HFFc6 (cell line): ENCODE measurements at places on chromosomes 3 and 15.
A peak's percentile ranks its signal among the peaks of the same experiment; 100 is the strongest.

DNA sequence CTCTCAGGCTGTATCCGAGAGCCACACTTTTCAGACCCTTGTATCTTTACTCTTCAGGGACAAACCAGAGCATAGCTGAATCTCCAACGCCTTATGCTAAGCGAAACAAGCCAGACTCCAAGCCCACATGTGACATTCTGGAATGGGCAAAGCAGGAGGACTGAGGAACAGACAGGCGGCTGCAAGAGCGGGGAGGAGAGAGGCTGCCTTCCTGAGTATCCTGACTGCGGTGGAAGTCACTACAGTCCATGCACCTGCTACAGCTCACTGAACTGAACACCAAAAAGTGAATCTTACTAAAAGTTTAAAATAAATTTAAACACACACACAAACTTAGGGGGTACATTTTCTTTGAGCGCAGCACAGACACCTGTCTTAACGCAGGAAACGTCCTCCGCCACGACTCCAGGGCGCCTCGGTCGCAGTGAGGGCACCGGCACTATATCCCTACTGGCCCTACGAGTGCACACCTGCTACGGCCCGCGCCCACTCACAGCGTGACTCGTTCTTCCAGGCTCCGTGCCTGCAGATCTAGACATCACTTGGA, 1.4 kb downstream of the CYFIP1 start:
- DNase-seq, result no peak

- DNase-seq, result no peak
Measured at GRCh38 chr3:70753572-70753971, 441.1 kb upstream of the MDFIC2 start.

DNA sequence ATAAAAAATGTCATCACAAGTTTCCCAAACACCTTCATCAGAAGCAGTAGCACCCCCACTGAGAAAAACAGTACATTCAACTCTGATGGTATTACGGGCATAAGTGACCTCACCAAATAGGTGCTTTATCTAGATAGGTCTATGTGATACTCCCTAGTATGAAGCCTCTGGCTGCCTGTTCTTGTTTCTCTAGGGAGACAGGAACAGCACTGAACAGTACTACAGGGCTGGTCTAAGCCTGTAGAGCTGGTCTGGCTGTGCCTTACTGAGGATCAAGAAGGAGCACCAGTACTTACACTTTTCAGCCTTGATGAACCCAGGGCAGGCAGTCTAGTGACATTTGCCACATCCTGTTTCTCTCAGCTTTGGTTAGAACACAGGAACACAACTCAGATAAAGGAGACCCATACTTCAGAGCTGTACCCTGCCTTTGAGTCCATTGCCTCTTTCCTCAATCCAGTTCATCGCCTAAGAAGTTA, 35.9 kb downstream of the OXNAD1 start:
- no peak for DNase-seq

DNA sequence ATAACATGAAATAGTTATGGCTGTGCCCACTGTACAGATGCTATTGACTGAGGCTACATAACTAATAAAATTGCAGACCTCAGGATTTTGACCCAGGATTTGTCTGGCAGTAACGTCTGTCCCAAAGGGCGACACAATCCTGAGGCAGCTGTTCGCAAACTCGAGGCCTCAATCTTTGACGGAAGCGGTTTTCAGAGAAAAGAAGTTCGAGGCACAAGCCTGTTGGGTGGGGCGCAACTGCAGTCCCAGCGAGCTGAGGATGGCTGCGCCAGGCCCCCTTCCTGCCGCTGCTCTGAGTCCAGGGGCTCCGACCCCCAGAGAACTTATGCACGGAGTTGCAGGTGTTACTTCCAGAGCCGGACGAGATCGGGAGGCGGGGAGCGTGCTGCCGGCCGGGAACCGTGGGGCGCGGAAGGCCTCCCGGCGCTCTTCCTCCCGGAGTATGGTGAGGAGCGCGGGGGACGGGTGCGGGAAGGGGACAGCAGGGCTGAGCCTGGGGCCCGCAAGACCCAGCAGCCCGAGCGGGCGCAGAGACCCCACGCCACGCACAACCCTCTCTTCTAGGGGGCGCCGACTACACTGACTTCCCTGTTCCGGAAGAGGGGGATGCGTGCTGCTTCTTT, at the start of gene PARP15:
PARP15 (plus strand) TSS at position 242 of the 623 bp plus-strand sequence; CDS start at position 260, 18 bp downstream.
- DNase-seq, result no peak

- DNase-seq, result peak; percentile 92
Measured at GRCh38 chr15:52252781-52253180, 42.8 kb downstream of the MYO5C start.

GRCh38 chr3:168952551-168952950, 711.0 kb downstream of the MECOM start:
- peak; percentile 3 for DNase-seq

DNA sequence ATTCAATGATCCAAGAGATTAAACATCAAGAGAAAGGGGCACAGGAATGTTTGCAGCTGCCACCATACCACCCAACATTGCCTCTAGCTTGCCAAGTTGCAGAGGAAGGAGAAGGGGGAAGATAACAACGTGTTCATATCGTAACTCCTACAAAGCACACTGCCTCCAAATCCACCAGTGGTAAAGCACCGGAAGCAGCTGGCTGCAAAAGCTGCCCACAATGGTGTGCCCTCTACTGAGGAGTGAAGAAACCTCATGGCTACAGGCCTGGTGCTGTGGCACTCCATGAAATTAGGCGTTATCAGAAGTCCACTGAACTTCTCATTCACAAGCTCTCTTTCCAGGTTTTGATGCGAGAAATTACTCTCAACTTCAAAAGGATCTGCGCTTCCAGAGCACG, 263.9 kb upstream of the STT3B start:
- no peak for DNase-seq
